MCF 10A (cell line): ENCODE measurements at places on chromosomes 5 and 9.

- no peak for DNase-seq
Measured at GRCh38 chr5:10384483-10384882, 31.0 kb downstream of the MARCHF6 start.

- DNase-seq, result peak; percentile 42
Measured at GRCh38 chr9:72807765-72808445, 144.9 kb downstream of the ALDH1A1 start.

GRCh38 chr5:92941806-92942205, 639.2 kb downstream of the NR2F1-AS1 start:
- no peak for DNase-seq

- DNase-seq, result peak; percentile 21
Measured at GRCh38 chr9:36855448-36856315, 178.4 kb downstream of the PAX5 start.

- DNase-seq, result no peak
Measured at GRCh38 chr9:91843623-91844148, 106.3 kb downstream of the ROR2 start.

- DNase-seq, result no peak
Measured at GRCh38 chr9:37889536-37889935, 14.4 kb downstream of the SLC25A51 start.

DNA sequence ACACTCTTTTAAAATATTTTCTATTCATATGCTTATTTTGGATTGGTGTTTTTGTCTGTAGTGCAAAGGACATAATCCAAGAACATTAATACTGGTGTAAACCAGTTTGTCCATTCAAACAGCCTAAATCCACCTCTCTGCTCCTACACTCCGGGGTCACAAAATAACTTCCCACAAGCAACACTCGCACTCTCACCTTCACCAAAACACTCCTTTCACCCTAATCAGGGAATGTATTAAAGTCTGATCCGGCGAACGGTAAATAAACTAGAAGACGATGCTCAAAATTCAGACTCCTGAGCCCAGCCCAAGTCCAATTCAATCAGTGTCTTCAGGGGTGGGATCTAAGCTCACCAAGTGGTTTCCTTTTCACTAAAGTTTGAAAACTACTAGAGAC, 649 bp downstream of the AP3B1 start:
- peak; percentile 16 for DNase-seq

GRCh38 chr5:83549674-83550073, 78.1 kb downstream of the VCAN start:
- DNase-seq, result no peak

DNA sequence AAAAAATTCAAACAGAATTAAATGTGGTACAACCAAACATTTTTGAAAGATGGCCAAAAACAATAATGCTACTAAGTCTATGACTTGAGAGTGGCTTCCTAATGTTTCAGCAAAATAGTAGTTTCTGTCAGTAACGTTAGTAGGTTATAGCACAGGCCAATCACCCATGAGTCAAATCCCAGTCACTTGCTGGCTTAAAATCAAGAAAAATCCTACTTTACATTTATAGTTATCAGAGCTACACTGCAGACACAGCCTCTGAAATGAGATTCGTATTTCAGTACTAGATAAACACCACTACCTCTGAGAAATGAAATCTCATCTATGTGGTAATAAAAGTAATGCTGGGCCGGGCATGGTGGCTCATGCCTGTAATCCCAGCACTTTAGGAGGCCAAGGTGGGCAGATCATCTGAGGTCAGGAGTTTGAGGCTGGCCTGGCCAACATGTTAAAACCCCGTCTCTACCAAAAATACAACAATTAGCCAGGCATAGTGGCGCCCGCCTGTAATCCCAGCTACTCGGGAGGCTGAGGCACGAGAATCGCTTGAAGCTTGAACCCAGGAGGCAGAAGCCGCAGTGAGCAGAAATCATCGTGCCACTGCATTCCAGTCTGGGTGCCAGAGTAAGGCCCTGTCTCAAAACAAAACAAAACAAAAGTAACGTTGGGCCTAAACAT, 6.1 kb downstream of the ZDHHC21 start:
- peak; percentile 64 for DNase-seq

DNA sequence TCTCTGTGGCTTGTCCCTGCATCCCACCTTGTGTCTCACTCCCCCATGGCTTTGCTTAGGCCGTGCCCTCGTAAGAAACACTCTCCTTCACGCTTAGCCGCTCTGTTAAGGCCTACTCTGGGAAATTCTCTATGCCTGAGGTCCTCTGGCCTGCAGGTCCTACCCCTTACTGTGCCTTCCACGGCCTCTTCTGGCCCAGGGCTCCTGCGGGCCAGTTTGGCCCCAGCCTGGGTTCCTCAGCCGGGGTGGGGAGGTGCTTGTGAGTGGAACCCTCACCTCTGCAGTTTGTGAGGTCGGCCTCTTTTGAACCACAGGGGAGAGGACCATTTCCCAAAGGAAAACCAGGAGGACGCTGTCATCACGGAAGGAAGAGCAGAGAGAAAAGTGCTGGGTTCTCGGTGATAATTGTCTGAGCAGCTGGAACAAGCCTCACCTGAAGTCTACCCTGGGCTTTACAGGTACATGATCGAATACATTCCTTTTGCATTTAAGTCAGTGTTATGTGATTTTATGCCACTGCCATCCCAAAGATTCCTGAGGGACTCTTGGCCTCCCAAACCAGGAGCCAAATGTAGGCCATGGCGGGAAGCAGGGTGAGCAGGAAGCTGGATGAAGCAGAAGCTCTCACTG, 28.8 kb upstream of the GFPT2 start:
- no peak for DNase-seq

DNA sequence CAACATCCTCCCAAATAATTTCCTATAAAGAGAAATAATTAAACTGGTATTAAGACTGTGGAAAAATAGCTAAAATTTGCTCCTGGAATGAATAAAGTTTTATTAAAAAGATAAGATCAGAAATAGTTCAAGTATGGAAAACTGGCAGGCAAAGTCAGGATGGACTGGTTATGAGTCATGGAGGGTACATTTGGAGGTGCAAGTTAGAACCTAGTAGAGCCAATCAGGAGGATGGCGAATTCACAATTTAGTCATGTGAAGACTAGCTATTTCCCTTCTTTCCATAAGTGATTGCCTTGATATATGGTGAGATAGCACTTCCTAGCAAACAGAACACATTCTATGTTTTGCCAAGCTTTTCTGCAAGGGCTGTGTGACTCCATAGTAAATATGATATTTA, 1303.5 kb downstream of the EFNA5 start:
- no peak for DNase-seq

DNA sequence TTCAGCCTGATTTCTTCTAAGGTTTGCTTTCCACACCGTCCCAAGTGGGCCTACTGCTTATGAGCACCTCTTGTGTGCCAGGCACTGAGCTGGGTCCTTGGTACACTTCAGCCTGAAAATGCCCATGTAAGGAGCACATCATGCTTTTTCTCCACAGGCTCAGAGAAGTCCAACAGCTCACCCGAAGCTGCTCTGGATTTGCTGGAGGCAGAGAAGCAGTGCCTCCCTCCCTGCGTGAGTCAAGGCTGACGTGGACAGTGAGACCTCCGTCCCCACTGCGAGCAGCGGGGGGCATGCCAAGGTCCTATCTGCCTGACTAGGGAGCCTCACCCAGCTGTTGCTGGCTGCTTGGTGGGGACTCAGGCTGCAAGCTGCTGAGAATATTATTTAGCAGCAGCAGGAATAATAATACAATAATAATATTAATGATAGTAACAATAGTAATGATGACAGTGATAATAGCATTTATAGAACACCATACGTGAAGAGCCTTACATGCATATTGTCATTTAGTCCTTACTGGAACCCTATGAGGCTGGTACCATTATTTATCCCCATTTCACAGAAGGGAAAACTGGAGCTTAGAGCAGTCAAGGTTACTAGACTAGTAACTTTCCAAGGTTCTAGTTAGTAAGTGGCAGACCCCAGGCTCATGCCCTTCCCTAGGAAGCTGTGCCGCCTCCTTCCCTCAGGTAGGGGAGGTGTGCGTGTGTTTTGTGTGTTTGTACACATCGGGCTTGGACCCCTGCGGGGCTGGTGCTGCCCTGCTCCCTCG, 194.8 kb downstream of the HSPA4 start:
- no peak for DNase-seq

GRCh38 chr9:30035761-30036160, 2348.7 kb upstream of the ACO1 start:
- DNase-seq, result no peak

DNA sequence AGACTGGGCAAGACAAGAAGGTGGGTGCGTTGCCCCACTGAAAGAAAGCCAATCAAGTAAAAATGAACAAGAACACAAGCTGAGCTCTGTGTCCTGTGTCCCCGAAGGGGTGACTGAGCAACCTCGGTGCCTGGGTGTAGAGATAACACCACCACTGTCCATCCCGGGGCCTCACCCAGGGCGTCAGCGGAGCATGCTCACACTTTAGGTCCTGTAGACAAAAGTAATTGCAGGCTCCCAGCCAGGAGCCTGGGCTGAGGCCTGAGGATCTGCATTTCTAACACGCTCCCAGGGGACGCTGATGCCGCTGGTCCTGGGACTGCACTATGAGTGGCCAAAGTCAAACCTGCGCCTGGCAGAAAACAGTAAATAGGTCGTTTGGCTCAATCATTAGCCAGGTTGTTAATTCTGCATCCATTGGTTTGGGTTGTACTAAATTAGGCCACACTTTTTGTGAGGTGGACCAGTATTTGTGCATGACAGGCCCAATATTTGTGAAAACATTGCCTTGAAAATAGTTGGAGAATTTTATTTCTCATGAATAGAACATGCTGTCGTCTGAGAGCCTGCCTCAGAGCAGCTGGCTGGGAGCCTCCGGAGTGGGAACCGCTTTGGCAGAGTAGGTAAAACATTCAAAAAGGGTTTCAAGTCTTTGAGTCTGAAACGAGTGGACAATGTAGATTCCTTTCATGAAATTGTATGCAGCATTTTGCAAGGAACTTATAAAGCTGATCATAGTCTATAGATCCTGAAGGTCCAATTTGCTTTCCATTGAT, 38.3 kb downstream of the ANKRD33B start:
- no peak for DNase-seq

DNA sequence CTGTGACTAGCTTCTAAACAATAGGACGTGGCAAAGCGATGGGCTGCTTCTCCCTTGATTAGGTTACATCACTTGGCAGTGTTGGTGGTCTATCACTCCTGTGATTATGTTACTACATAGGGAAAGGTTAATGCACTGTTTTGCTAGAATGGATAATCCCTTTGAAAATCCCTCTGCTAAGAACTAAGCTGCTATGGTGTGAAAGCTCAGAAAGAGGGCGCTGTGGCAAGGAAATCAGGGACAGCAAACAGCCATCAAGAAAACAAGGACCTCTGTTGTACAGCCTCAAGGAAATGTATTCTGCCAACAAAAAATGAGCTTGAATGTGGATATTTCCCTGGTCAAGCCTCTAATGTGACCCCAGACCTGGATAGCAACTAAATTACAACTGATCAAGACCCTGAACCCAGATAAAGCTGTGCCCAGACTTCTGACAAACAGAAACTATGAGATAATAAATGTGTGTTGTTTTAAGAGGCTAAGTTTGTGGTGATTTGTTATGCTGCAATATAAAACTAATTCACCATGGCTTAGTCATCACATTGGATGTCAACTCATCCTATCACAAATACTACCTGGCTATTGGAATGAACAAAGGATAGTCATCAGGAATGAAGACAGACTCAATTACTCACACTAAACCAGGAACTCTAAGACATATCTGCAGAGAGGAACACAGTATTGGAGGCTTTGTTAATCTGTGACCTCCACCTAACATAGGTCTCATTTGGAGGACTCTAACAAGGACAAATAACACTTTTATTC, 1215.9 kb downstream of the EFNA5 start:
- DNase-seq, result peak; percentile 45

DNA sequence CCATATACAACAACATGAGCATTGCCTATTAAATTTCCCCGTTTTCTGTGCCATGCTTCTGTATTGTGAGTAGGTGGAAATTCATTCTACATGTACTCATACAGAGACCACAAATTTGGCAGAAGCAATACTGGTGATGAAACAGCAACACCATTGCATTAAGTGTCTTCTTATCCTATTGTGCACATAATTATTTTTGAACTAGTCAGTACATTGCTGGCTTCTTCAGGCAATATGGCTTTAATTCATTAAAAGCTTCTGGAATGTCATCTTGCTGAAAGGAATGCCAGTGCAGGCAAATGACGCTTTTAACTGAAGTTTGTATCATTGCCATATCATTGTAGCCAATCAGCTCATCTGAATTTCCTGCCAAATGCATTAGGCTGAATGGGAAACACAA, 82.6 kb downstream of the KIAA1958 start:
- DNase-seq, result peak; percentile 81

DNA sequence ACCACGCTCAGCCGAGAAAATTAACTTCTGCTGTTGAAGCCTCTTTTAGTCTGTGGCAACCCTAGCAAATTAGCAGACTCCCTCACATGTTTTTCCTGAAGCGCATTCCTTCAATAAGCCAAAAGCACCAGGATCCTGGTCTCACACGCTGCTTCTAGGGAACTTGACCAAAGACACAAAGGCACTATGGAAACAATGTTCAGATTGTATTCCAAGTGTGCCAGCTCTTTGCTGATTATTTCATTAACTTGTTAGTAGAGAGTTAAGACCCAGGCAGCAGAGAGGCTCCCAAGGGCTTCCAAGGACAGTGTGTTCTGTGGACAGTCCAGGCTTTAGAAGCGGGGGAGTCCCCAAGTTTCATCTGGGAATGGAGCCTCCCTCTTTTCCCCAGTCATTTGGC, 94.4 kb upstream of the BASP1 start:
- DNase-seq, result no peak

DNA sequence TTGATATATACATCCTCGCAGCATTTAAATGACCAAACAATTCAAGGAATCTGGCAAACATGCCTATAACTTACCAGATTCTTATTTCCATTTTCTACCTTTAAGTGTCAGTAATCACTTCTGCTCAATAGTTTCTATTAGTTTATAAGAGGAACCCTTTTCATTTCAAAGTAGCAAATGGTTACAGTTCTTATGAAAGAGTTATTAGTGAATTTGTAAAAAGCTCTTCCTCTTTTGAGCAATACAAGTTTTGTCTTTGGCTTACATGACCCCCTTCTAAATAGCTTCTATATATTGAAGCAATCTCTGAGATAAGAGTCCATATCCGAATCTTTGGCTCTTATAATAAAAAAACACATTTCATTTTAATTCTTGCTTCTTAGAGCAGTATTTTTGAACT, 42.0 kb downstream of the ELL2 start:
- no peak for DNase-seq

DNA sequence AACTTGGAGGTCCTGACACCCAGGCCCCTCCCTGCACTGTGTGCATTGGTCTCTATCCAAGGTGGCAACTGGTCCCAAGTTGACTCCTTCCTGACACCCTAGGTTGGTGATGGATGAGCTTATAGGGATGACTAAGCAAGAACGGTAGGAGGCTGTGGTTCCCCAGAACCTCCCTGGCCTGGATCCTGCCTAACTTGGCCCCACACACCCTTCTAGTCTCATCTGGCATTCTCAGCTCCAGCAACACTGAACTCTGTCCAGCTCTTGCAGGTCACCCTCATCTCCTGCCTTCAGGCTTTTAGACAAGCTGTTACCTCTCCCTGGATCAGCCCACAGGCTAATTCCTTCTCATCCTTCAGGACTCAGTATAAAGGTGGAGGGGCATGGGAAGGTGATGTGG, 16.5 kb downstream of the AQP3 start:
- DNase-seq, result no peak

- DNase-seq, result peak; percentile 72
Measured at GRCh38 chr5:113050721-113051382, 74.3 kb downstream of the DCP2 start.
